Glomerular endothelial cell (primary cell): ENCODE measurements at places on chromosomes 6 and 20.

DNA sequence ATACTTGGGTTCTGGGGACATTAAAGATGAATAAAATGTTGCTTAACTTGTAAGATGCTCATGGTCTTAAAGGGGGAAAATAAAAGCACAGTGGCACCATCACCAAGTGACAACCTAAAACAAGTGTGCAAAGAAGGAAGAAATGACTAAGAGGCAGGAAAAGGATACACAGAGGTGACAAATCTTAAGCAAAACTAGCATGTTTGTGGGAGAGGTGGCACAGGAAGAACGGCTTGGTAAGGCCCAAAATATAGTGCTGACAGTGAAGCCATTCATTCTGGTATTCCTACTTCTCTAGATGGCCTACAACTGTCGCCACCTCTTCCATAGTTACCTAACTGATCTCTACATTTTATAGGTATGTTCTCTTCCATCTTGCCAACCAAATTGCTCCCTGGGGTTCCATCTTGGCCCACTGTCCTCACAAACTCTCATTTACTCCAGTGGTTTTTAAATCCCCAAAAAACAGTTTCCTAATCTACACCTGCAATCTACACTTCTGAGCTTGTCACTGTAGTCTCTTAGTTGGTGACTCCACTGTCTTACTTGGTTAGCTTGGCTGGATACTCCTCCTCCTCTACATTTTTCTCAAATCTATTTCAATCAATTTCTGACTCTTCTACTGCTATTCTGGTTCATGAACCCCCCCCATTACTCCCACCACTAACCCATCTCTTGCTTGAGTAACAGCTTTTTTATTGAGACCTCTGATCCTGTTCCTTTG lies 33.5 kb downstream of the FAM8A1 start:
- DNase-seq = no peak

GRCh38 chr6:93571346-93571745 lies 152.0 kb upstream of the EPHA7 start:
- DNase-seq = no peak

GRCh38 chr6:3356056-3356823 lies 97.5 kb downstream of the PSMG4 start:
- DNase-seq = no peak

- DNase-seq = no peak
These were observed 19.2 kb upstream of the FAM83C start for GRCh38 chr20:35311409-35311808.

GRCh38 chr6:52371656-52372191 lies 9.8 kb downstream of the PAQR8 start:
- DNase-seq = no peak

DNA sequence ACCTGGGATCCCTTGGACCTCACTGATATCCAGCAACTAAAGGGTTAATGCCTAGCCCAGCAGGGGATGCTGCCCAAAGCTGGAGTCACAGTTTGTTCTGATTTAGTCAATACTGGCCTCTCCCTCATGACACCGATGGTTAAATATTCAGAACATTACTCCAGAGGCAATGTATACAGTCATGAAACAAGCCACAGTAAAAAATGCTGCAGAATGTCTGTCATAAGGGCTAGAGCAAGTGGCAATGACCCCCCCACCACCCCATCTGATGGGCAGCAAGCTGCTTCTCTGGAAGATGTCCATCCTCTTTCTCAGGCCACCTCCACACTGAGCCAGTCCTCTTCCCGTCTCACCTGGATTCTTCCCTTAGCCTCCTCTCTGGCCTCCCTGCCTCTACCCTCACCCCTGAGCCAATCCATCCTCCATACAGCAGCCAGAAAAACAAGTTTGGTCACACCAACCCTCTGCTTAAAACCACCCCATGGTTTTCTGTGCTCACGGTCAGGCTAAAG lies 99.0 kb upstream of the KCNG1 start:
- no peak for DNase-seq
